ENCODE measurements at places on chromosomes 7 and 10.

DNA sequence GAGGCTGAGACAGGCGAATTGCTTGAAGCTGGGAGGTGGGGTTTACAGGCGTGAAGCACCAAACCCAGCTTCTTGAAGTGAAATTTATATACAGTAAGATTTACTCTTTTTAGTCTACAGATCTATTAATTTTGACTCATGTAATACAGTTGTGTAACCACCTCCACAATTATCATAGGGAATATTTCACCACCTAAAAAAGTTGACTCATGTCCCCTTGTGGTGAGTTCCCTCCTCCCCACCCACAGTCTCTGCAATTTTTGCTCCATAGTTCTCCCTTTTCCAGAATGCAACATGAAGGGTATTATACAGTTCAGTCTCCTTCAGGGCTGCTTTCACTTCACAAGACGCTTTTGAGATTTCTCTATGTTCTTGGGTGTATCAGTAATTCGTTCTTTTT, 156.8 kb downstream of the FAM107B start:
- no peak for DNase-seq

- no peak for DNase-seq
Observed at GRCh38 chr7:155410431-155410830, 47.5 kb upstream of the EN2 start.

DNA sequence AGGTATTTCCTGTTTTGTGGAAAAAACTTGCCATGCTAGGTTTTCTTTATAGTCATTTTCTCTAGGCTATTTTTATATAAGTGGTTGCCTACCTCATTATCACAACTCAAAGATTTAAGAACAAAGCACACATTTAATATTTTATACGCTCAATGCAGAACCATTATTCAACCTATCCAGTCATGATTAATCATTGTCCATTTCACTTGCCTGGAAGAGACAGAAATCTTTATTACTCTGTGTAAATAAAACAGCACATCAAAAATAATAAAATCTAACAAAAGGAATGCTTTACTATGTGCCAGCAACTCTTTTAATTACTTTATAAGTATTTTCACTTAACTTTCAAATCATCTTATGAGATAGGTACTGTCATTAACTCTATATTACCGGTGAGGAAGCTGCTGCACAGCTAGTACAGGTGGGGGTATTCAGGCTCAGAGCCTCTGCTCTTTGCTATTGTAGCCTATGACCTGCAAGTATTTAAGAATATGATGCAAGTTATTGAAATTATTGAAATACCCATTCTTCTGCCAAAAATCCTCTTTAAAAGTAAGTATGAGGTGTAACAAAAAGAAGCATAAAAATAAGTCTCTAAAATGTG, 16.4 kb upstream of the TAS2R16 start:
- no peak for DNase-seq

DNA sequence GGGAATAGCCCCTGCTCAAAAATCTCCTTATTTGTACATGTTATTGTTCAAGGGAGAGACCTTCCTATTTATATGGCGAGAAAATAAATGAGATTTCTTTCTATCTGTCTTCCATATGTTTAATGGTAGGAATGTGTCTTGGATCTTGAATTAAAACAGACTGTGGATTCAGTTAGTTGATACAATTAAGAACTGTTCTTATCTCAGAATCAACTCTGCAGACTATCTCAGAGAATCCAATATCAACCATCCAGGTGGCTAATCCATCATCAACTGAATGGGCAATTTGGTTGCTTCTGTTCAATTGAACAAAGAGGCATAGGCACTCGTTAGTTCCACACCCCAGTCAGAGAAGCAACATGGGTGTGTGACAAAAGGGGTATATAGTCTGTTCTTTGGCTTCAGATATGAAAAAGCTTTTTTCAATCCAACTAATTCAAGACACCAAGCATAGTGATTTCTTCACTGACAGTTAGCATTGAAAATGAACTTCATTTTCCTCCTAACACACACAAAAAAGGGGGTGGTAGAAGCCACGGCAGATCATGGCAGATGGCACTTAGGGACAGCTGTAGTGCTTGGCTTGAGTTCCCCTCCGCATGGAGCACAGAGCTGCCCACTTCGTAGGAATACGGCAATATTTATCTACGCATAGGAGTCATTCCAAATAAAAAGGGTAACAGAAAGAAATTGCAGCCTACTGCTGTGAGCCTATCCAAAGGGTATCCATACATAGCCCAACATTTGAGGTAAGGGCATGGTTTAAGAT, 135.9 kb downstream of the KIAA1217 start:
- DNase-seq: no peak

DNA sequence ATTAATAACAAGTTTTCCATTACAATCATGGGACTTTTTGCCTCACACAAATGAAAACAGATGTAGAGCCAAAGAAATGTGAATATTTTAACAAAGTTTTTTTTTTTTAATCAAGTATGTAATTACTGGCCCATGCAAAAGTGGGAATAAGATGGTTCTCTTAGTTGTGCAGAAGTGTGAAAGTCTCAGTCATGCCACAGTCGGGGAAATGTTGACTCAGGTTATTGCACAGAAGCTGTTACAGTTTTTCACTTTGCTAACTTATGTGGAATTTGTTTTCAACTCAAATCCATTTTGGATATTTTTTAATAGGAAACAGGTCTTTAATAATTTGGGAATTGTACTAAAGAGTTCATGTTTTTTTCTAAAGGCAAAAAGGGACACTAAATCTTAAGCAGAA, 44.0 kb upstream of the CAV2 start:
- DNase-seq: no peak

- no peak for DNase-seq
Observed at GRCh38 chr7:37545619-37546534, 97.2 kb upstream of the ELMO1 start.

GRCh38 chr10:75508814-75509306, 77.4 kb downstream of the LRMDA start:
- no peak for DNase-seq

DNA sequence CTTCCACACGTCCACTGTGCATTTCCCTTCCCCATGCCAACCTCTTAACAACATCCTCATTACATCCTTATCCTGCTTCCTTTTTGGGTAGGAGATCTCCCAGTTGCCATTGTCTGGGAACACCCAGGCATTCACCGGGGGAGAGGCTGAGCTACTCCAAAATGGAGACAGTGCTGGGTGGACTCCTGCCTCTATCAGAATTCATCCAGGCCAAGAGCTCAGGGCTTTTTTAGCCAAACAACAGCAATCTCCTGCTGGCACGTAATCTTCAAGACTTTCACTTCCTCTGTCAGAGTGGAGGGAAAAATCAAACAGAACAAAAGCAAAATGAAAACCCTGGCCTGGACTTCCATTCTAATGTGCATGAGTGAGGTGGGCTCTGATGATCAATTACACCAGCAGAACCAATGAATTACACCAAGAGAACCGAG, 245.0 kb downstream of the PRPF18 start:
- DNase-seq: no peak

DNA sequence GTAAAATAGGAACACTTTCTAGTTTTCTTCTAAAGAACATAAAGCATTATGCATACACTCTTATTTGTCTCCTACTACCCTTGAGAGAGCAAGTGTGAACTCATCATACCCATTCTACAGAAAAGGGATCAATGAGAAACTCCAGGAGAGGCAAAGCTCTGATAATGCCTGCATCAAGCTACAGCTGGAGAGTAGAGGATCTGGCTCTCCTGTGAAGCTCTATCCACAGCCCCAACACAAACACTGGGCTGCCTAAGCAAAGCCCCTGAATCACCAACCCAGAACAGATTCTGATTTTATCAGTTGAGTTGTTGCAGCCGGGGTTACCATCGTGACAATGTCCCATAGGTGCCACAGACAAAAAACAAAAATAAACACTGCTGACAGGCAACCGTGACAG, 74.9 kb downstream of the NUDCD3 start:
- no peak for DNase-seq

Data from activated CD4-positive, CD25-positive, alpha-beta regulatory T cell treated with anti-CD3 and anti-CD28 coated beads, Interleukin-2, amount 50 U/mL, for 72 hours (primary cell).